Karpas-422 (cell line): ENCODE measurements at places on chromosomes 4 and X. TPM values are rescaled to one million over a fixed set of nuclear protein-coding genes. Genes with fewer than 3 reads are reported as not detected.
A peak's percentile ranks its signal among the peaks of the same experiment; 100 is the strongest.

PDGFC gene
- total RNA-seq = not detected in 2 replicates

F8A3 gene
- total RNA-seq = 3.7 and 4.5 TPM in 2 replicates

SERPINA7 gene
- not detected in 2 replicates for total RNA-seq

SCML1 gene
- total RNA-seq = not detected in 2 replicates

AMBN gene
- not detected in 2 replicates for total RNA-seq

SMR3B gene
- not detected in 2 replicates for total RNA-seq

RNF128 gene
- total RNA-seq = not detected in 2 replicates

NXF3 gene
- total RNA-seq = not detected in 2 replicates

CSTF2 gene
- 19.5 and 24.9 TPM in 2 replicates for total RNA-seq

NIPAL1 gene
- total RNA-seq = 0.89 and 3.0 TPM in 2 replicates

GPRASP3 gene
- total RNA-seq = 0.32 and 0.56 TPM in 2 replicates

GRCh38 chr4:123588631-123589241 is 192.1 kb downstream of the SPRY1 start:
- H3K36me3 ChIP-seq = no peaks in the 10 kb centered on the region
- no peak overlapping the region for H3K27ac ChIP-seq
- no peak overlapping the region for H3K4me3 ChIP-seq
- no peaks in the 10 kb centered on the region for H3K27me3 ChIP-seq
- no peaks in the 10 kb centered on the region for H3K4me1 ChIP-seq
- DNase-seq = no peak

GRCh38 chr4:110472583-110473329 is 3.2 kb upstream of the ENPEP start:
- H3K27me3 ChIP-seq = no peaks in the 10 kb centered on the region
- DNase-seq = no peak
- no peak overlapping the region for H3K27ac ChIP-seq
- no peaks in the 10 kb centered on the region for H3K36me3 ChIP-seq

GRCh38 chr4:76947369-76947768 is 2.2 kb upstream of the SEPTIN11 start:
- H3K4me3 ChIP-seq = no peak overlapping the region
- no peak overlapping the region for H3K27ac ChIP-seq
- DNase-seq = peak; percentile 32
- H3K4me1 ChIP-seq = peaks cover 20% of the 10 kb centered on the region

GRCh38 chr4:128862608-128863311 is 53.3 kb downstream of the JADE1 start:
- H3K4me1 ChIP-seq = peaks cover 42% of the 10 kb centered on the region
- no peak for DNase-seq
- no peaks in the 10 kb centered on the region for H3K27me3 ChIP-seq
- 0 out of 2 replicates have a peak overlapping the region, but pooled peaks have one; percentile 6 for H3K27ac ChIP-seq
- peaks cover 72% of the 10 kb centered on the region for H3K36me3 ChIP-seq
- no peak overlapping the region for H3K4me3 ChIP-seq

DNA sequence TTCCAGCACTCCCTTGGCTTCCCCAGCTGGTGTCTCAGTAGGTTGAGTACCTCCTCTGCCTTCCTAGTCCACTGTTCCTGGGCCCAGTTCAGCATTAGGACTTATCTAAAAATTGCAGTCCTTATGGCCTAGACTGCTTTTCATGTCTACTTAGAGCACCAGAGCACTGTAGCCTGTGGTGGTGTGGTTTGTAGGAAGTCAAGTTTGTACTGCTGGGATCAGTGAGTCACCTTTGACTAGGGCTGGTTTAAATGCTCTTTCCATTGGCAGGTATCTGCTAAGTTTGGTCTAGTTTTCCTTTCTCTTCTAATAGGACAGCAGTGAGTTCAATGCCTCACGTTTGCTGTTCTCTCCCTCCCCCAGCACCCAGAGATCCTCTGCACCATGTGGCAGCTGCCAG is 233.6 kb upstream of the WDFY3 start:
- DNase-seq = no peak
- no peak overlapping the region for H3K27ac ChIP-seq
- no peaks in the 10 kb centered on the region for H3K27me3 ChIP-seq
- H3K36me3 ChIP-seq = no peaks in the 10 kb centered on the region

GRCh38 chrX:109990582-109991276 is 12.2 kb upstream of the TMEM164 start:
- no peaks in the 10 kb centered on the region for H3K27me3 ChIP-seq
- no peaks in the 10 kb centered on the region for H3K4me1 ChIP-seq
- no peak overlapping the region for H3K27ac ChIP-seq
- H3K36me3 ChIP-seq = no peaks in the 10 kb centered on the region
- no peak for DNase-seq

DNA sequence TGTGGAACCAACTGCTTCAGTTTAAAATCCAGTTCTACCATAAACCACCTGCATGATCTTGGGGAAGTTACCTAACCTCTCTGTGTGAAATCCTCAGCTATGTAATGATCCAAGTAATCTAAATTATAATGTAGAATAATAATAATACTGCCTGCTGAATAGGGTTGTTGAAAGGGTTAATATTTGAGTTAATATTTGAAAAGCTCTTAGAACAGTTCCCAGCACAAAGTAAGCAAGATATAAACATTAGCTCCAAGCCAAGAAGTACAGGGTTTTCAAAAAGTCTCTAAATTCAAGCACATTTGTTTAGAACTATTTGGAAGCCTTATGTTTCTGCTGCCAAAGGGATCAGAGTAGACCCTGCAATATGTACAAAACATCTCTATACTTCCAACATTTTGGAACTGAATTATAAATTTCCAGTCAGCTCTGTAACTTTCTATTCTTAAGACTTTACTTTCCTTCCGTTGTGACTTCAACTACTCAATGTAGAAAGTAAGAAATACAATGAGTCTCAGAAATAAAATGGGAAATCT is 76.7 kb upstream of the FAM9C start:
- no peak for DNase-seq
- H3K27ac ChIP-seq = no peak overlapping the region
- no peak overlapping the region for H3K4me3 ChIP-seq
- H3K4me1 ChIP-seq = no peaks in the 10 kb centered on the region
- no peaks in the 10 kb centered on the region for H3K36me3 ChIP-seq

DNA sequence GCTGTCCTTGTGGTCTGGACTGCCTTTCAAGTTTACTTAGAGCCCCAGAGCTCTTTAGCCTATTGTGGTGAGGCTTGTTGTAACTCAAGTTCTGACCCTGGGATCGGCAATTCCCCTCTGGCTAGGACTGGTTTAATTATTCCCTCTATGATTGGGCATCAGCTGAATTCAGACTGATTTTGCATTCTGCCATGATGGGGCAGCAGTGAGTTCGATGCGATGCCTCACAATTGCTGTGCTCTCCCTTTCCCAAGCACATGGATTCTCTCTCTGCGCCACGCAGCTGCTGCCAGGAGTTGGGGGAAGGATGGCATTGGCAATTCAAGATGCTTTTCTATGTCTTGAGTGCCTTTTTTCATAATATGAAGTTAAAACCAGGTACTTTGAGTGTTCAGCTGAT is 327.8 kb upstream of the CXorf51B start:
- DNase-seq = no peak
- H3K36me3 ChIP-seq = no peaks in the 10 kb centered on the region
- no peak overlapping the region for H3K4me3 ChIP-seq
- H3K27ac ChIP-seq = no peak overlapping the region
- H3K27me3 ChIP-seq = no peaks in the 10 kb centered on the region
- H3K4me1 ChIP-seq = no peaks in the 10 kb centered on the region

- no peak for DNase-seq
- no peaks in the 10 kb centered on the region for H3K27me3 ChIP-seq
- H3K36me3 ChIP-seq = no peaks in the 10 kb centered on the region
- H3K4me1 ChIP-seq = no peaks in the 10 kb centered on the region
These were observed 283.6 kb upstream of the PCDH10 start for GRCh38 chr4:132865458-132865857.

DNA sequence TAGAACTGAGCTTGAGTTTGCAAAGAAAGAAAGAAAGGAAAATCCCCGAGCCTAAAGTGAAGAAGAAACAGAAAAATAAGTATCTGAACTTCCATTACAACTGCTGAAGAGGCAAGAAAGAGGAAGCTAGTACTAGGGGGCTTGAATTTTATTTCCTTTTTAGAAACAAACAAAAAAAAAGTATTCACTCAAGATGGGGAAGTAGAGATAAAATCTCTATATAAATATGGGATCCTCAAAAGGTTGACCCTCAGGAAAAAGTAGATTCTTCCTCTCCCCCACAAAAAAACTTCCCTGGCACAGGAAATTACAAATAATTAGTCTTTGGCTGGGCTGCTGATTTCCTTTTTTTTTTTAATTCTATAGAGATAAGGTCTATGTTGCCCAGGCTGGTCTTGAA is 16.0 kb downstream of the LRBA start:
- no peaks in the 10 kb centered on the region for H3K27me3 ChIP-seq
- peaks cover 28% of the 10 kb centered on the region for H3K4me1 ChIP-seq
- DNase-seq = peak; percentile 70
- peak overlapping the region; percentile 31 for H3K27ac ChIP-seq

DNA sequence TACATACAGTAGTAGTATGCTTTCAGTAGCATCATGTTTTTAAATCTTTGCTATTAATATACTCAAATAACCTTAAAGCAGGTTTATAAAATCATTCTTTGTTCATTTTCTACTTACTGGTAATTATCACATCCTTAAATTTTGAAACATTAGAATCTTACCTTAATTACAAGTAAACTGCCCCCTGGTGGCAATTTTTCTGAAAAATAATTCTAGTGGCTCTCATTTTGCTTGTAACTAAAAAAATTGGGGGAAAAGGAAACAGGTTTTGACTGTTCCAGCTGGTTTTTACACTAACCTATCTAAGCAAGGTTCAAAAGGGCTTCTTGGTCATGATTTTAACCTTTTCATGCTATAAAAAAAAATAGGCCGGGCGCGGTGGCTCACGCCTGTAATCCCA is 18.5 kb upstream of the DCAF4L1 start:
- H3K36me3 ChIP-seq = peaks cover 14% of the 10 kb centered on the region; the same call in 1 of the 2 replicates
- H3K27me3 ChIP-seq = no peaks in the 10 kb centered on the region
- no peak overlapping the region for H3K27ac ChIP-seq
- no peak overlapping the region for H3K4me3 ChIP-seq
- H3K4me1 ChIP-seq = no peaks in the 10 kb centered on the region

DNA sequence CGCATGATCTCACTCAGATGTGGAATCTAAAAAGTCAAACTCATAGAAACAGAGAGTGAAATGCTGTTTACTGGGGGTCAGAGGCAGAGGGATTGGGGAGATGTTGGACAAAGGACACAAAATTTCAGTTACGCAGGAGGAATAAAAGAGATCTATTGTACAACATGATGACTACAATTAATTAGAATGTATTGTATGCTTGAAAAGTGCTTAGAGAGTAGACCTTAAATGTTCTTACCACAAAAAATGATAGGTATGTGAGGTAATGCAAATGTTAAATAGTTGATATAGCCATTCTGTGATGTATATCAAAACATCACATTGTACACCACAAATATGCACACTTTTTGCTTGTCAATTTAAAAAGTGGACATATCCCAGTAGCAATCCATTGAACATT is 36.1 kb upstream of the PHKA2 start:
- no peak for DNase-seq
- no peak overlapping the region for H3K4me3 ChIP-seq
- H3K27ac ChIP-seq = no peak overlapping the region
- no peaks in the 10 kb centered on the region for H3K27me3 ChIP-seq
- no peaks in the 10 kb centered on the region for H3K4me1 ChIP-seq

GRCh38 chr4:112153211-112153791 is 8.0 kb downstream of the FAM241A start:
- H3K4me1 ChIP-seq = no peaks in the 10 kb centered on the region
- H3K27me3 ChIP-seq = no peaks in the 10 kb centered on the region
- H3K36me3 ChIP-seq = no peaks in the 10 kb centered on the region
- no peak overlapping the region for H3K4me3 ChIP-seq
- DNase-seq = no peak

DNA sequence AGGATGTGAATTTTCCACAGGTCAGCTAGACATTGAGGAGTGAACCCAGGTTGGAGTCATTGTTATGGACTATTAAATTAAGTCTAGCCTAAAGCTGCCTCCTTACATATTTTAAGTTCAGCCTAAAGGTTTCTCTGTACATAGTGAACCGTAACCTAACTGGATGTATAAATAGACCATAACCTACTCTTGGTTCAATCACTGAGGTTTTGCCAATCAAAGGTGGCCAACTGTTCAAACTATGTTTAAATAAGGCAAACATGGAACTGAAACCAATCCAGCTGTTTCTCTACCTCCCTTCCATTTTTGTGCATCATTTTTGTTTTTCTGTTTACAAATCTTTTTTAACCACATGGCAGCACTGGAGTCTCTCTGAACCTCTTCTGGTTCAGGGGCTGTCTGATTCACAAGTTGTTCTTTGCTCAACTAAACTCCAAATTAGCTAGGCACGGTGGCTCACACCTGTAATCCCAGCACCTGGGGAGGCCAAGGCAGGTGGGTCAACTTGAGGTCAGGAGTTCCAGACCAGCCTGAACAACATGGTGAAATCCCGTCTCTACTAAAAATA is 43.9 kb upstream of the SFRP2 start:
- no peaks in the 10 kb centered on the region for H3K36me3 ChIP-seq
- H3K27me3 ChIP-seq = no peaks in the 10 kb centered on the region
- no peak overlapping the region for H3K4me3 ChIP-seq
- no peak overlapping the region for H3K27ac ChIP-seq
- DNase-seq = no peak

DNA sequence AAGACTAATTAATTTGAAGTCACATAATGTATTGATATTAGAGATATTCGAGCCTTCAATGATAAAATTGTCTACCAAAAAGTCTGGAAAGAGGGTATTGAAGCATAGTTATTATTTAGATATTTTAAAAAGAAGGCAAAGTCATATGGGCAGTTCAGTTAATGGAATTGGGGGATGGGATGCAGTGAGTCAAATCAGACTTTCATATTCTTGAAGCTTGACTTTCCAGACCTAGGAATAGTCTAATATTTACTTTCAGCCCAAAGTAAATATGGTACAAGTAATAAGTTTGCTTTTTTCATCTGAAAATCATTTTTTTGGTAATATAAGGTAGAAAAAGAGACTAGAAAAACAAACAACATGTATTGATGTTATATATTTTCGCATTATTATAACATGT is 2017.8 kb downstream of the C4orf33 start:
- no peak overlapping the region for H3K27ac ChIP-seq
- no peaks in the 10 kb centered on the region for H3K36me3 ChIP-seq
- DNase-seq = no peak
- H3K4me3 ChIP-seq = no peak overlapping the region; the same call in 1 of the 2 replicates
- H3K4me1 ChIP-seq = no peaks in the 10 kb centered on the region
- no peaks in the 10 kb centered on the region for H3K27me3 ChIP-seq

DNA sequence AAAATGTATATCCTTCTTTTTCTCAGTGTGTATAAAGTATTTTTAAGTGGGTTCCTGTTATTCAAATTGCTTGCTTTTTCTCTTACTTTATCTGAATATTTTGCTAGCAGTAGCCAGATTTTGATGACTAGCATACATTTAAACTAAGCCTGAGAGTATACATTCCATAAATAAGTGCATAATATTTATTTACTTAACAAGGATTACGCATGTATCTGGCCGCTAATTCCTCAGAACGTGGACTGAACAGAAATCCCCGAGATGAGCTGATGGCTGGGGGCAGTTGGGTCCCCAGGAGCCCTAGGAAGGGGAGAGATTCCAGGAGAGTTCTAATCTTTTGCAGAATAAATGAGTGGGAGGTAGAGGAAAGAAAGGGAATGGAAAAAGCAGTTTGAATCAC is 91.0 kb downstream of the PHOX2B start:
- no peak overlapping the region for H3K27ac ChIP-seq
- H3K36me3 ChIP-seq = no peaks in the 10 kb centered on the region
- no peak overlapping the region for H3K4me3 ChIP-seq
